ENCODE measurements at places on chromosomes 1 and 21.

DNA sequence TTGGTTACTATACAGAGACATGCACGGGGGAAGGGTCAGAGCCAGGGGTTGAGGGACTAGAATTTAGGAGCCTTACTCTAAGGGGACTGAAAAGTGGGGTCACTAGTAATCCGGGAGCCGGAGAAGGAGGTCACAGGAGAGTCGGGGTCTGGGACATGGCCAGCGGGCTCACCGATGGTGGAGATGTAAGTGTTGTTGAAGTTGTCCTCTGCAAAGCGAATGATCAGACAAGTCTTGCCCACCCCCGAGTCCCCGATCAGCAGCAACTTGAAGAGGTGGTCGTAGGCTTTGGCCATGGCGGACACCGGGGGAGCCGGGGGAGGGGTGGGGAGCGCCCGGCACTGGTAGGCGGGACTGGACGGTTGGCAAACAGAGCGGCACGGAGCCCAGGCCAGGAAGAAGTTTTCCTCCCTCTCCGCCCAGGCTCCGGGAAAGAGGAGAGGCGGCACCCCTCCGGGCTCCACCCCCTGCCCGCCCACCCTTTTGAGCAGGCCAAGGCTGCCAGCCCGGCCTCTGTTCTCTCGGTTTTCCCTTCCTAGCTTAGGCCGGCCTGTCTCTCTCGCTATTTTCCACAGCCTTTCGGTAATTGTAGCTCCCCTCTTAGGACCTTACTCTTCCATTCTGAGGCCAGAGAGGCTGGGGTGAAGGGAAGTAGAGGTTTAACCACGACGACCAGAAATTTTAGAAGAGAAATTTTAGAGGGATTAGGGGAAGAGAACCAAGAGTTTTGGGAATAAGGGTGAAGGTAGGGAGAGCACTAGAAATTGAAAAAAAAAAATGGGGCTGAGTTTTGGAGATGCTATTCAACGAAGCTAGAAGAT, at the start of gene RAB13:
Gene RAB13, minus strand, starts transcription at position 399 of the 821 bp plus-strand sequence. Its CDS starts 103 bp downstream, at position 296.
- no peak for DNase-seq

- no peak for DNase-seq
These were observed 40.1 kb downstream of the TLR5 start for GRCh38 chr1:223102797-223103533.

DNA sequence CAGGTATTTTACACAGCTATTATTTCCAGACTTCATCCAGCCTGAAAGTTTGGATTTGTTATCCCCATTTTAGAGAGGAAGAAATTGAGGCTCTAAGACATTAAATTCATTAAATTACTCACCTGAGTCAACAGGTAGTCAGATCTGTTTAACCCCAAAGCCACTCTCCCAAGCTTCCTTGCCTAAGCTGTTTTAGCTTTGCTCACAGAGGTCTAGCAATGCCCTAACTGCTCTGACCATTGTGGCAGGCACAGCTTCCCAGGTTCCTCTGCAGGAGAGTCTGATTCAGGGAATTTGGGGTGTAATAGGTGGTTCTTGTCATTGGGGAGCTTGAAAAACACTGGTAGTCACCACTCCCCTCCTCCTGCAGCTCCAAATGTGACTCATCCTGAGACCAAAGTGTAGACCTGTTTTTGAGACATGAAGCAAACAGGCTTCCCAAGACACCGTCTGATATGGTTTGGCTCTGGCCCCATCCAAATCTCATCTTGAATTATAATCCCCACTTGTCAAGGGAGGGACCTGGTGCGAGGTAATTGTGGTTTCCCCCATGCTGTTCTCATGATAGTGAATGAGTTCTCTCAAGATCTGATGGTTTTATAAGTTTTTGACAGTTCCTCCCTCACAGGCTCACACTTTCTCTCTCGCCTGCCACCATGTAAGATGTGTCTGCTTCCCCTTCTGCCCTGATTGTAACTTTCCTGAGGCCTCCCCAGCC, 142.8 kb upstream of the DNAH14 start:
- DNase-seq: no peak

GRCh38 chr1:211259638-211260126, 516 bp downstream of the RCOR3 start:
- no peak for DNase-seq

GRCh38 chr1:53048960-53049573, 12.9 kb upstream of the PODN start:
- no peak for DNase-seq

DNA sequence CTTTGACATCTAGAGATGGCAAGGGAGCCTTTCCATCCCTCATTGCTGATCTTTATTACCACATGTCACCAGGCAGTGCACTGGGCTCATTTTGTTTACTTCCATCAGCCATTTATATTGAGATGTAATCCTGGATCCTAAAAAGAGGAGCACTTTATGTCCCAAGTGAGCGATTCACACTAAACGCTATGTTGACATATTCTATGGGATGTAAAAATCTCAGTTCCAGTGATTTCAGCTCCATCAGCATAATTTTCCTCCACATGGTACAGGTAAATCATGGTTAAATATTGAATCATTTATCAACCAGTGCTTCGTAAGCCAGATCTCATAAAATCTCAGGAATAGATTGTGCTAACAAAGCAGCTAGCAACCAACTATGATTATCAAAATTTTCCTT, 634.8 kb upstream of the PLXNA2 start:
- no peak for DNase-seq

- DNase-seq: no peak
These were observed 19.1 kb downstream of the NME7 start for GRCh38 chr1:169348383-169349036.

- DNase-seq: no peak
These were observed 19.4 kb downstream of the LGALS8 start for GRCh38 chr1:236543065-236543669.

Data from right renal pelvis (tissue), 4 donors.